ENCODE measurements at places on chromosomes 11 and 22. TPM values are rescaled to one million over a fixed set of nuclear protein-coding genes. Genes with fewer than 3 reads are reported as not detected.

DNA sequence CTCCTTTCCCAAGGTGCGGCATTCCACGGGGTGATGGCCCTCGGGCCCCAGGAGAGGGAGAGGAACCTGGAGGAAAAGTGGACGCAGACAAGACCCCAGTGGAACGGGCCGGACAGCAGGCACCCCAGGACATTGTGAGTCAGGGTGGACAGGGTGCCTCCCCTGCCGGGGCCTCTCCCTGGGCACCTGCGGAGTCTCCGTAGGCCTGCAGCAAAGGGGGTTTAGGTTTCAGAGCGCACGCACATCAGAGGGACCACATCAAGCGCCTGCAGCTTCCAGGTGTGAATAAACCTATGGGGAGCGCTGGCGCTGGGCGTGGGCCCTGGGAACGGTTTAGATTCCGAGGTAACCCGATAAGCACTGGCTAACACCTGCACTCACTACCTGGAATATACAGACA is 22.7 kb upstream of the FGF19 start:
- DNase-seq, result no peak

- DNase-seq, result no peak
Observed at GRCh38 chr22:39125622-39126021, 26.9 kb downstream of the CBX7 start.

- no peak for DNase-seq
Observed at GRCh38 chr11:19577391-19577975, 135.2 kb upstream of the NAV2 start.

DNA sequence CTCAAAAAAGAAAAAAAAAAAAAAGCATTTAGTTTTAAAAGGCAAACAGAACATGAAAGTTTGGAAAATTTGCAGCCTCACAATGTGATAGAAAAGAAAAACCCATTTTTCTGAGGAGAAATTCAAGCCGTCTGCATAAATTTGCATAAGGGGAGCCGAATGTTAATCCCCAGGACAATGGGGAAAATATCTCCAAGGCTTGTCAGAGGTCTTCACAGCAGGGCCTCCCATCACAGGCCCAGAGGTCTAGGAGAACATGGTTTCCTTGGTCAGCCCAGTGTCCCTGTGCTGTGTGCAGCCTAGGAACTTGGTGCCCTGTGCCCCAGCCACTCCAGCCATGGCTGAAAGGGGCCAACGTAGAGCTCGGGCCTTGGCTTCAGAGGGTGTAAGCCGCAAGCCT is 109.1 kb downstream of the TRIM44 start:
- DNase-seq, result no peak

GRCh38 chr11:3674189-3674588 is 3.0 kb upstream of the CHRNA10 start:
- DNase-seq, result no peak

GRCh38 chr22:32574411-32574810 is 99.8 kb downstream of the FBXO7 start:
- peak; percentile 16 for DNase-seq

- peak; percentile 8 for DNase-seq
Observed at GRCh38 chr11:69775163-69775755, at the start of gene FGF4. FGF4 (minus strand) TSS chr11:69775341; CDS start chr11:69775084, 257 bp downstream.

DNA sequence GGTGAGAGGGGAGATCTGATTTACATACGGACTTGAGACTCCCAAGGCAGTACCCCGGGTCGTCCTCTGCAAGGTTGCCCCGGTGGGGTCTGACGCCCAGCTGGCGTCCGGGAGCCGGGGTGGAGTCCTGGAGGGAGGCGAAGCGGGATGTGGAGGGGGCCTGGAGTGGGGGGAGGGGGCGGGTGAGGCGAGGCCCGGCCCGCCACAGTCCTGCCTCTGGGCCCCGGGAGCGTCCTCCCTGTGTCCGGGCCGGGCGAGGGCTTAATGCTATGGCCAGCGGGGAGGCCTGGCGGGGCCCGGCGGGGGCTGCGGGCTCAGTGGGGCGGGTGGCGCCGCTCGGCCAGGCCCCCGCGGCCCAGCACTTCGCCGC is 2.4 kb upstream of the MYBPC3 start:
- DNase-seq, result no peak

DNA sequence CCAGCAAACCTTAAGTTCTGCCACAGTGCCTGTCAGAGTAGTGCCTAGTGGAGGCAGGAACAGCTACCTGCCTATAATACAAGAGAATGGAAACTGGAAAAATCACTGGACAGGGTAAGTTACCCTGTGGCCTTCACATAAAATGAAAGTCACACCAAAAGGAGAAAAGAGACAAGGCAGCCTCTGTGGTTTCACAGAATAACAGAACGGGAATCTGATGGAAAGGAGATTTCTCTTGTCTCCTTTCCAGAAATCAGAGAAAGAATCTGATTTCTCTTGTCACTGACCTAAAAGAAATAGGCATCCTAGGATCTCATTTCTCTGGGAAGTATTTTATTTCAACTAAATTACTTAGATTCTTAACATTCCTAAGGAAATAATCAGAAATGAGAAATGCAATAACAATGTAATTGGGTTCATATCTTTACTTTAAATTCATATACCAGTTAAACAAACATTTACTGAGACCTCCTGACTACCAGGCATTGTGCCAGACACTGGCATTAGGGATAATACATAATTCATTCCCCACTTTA is 41.6 kb downstream of the PRCP start:
- no peak for DNase-seq

NOX4 gene
- not detected for total RNA-seq

MFNG gene
- 125 TPM for total RNA-seq

All from activated CD4-positive, alpha-beta T cell treated with anti-CD3 and anti-CD28 coated beads for 36 hours (primary cell).